ENCODE measurements at places on chromosomes 3 and 15.

- DNase-seq: no peak
These were observed 8.6 kb upstream of the STX19 start for GRCh38 chr3:94036909-94037507.

- no peak for DNase-seq
These were observed 15.6 kb downstream of the IL20RB start for GRCh38 chr3:136973352-136973751.

GRCh38 chr3:49013738-49014660, 4.4 kb downstream of the DALRD3 start:
- no peak for DNase-seq

DNA sequence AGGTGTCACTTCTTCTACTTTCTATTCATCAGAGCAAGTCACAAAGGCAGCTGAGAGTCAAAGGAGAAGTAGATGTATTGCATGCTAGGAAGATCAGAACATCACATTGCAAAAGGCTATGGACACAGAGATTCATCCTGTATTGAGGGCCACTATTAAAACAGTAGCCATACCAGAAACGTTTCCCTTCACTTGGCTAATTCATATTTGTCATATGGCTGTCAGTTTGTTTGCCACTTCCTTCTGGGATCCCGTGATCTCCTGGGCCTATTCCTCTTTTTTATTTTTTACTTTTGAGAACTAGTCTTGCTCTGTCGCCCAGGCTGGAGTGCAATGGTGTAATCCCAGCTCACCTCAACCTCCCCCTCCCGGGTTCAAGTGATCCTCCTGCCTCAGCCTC, 184.0 kb upstream of the SATB1 start:
- no peak for DNase-seq

Data from retina (tissue), 1 donor.